AG08396 (cell line): ENCODE measurements at places on chromosomes 7 and 10.

DNA sequence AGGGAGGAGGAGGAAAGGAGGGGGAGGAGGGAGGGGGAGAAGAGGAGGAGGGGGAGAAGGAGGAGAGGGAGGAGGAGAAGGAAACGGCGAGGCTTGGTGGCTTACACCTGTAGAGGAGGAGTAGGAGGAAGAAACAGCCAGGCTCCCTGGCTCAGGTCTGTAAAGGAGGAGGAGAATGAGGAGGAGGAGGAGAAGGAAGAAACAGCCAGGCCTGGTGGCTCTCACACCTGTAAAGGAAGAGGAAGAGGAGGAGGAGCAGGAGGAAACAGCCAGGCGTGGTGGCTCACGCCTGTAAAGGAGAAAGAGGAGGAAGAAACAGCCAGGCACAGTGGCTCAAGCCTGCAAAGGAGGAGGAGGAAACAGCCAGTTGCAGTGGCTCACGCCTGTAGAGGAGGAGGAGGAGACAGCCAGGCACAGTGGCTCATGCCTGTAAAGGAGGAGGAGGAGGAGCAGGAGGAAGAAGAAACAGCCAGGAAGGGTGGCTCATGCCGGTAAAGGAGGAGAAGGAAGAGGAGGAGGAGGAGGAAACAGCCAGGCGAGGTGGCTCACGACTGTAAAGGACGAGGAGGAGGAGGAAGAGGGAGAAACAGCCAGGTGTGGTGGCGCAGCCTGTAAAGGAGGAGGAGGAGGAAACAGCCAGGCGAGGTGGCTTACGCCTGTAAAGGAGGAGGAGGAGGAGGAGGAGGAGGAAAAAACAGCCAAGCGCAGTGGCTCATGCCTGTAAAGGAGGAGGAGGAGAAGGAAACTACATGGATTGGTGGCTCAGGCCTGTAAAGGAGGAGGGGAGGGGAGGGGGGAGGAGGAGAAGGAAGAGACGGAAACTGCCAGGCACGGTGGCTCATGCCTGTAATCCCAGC, 14.9 kb upstream of the CRCP start:
- no peak for DNase-seq

GRCh38 chr10:11338160-11338844, 273.1 kb downstream of the USP6NL start:
- no peak for DNase-seq

DNA sequence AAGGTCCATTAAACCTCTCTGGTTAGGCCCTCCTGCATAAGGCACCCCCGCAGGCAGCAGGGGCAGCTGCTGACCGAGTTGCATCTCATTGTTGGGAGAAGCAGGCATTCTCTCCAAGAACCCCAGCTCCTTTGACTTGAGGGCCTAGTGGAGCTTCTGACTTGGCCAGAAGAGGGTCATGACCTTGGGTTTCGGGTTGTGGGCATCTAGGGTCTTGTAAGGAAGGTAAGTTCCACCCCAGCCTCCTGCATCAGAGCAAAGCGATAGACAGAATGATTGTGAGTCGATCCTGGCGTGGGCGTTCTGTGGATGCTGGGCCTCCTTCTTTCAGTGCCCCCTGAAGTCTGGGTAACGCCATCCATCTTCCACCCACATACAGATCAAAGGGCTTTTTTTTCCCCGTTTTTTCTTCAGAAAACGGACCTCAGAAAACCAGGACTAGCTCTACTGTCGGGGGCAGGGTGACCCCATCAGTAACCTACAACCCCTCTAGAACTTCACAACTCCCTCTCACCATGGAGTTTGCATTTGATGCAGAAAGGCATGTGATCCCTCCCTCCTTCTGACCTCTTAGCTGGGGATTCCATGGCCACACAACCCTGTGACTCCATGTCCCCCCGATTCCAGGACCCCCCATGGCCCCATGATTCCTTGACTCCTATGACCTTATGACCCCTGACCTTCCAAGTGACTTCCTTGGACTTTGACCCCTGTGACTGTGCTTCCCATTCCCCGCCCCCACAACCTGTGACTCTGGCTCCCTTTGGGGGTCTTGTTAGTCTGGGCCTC, 3.0 kb downstream of the SEMA4G start:
- DNase-seq: no peak

DNA sequence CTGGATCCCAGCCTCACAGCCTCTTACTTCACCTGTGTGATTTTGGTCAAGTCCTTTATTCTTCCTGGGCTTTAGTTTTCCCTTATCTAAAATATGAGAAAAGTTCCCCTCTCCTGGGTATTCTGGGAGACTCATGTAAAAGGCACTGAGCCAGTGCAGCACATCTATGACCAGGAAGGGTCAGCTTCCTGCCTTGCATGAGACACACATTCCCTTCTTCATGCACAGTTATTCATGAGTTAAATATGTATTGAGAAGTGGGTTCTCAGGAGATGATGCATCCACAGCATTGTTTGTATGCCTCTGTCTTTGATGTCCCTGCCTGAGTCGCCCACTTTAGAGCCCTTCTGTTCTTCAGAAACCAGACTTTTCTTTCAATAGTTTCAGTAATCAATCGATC, 33.3 kb downstream of the EGFR start:
- peak; percentile 55 for DNase-seq

GRCh38 chr10:68106656-68107055, 2.6 kb upstream of the MYPN start:
- DNase-seq: peak; percentile 27

DNA sequence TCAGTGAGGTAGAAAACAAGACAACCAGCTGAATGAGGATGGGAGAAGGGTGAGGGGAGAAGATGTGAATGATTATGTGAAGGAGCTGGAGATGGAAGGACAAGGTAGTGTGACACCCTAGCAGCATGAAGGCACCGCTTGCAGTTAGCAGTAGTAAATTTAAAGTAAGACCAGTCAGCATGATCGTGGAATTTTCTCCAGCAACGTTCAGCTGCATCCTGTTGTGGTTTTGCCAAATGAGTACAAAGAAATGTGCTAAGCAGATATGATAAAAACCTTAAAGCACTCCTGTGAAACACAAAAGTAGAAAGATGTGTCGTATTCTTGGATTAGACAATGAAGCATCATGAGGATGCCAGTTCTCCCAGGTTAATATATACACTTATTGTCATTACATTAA, 34.1 kb upstream of the IFRD1 start:
- no peak for DNase-seq

DNA sequence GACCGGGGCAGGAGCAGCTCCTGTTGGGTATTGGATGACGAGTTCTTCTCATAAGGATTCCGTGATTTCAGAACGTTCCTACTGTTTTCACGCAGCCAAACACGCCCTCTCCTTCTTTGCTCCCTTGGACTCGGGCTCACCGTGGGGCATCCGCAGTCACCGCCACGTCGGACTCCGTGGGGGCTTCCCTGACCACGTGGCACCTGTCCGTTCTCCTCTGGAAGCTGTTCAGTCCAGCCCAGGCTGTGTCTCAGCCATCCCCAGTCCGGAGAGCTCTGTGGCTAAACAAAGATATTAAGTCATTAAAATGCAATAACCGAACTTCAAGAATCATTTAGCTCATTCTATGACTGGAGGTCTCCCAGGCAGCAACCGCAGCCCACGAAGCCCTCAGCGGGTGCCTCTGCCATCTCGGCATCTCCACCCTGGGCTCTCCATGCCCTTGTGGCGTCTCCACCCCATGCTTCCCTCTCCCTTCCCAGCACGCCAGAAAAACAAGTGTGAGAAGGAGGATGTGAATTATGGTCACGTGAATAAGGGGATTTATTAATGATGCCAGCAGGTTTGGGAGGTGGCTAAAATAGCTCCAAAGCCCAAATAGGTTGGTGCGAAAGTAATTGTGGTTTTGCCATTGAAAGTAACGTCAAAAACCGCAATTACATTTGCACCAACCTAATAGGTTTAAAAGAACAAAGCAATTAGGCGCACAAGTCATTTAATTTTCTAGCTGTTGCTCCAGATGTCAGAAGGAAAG, 224.6 kb upstream of the PPP2R2D start:
- DNase-seq: no peak

GRCh38 chr10:17237915-17238444, 9.9 kb downstream of the VIM start:
- DNase-seq: no peak

DNA sequence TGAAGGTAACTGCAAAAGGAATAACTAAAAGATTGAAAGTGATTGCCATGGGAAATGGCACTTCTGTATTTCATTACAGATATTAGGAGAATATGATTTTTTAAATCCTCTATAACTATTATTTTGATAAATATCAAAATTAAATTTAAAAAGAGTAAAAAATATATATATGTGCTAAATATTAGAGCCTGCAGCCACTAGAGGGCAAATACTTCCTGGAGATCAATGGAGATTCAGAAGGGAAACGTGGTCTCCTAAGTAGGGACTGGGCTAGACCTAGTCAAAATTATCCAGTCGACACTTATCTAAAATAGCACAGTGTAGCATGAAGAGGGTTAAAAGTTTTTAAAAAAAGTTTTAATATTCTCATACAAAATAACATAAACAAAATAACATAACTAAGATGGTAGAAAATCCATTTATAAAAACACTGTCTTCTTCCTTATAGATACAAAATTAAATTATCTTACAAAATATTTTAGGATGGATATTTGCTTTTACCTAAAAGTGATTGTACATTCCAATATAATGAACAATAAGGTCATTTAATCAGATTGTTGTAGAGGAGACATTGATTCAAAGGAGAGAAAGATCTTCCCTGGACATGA, 434.3 kb downstream of the MDFIC start:
- peak; percentile 4 for DNase-seq

- DNase-seq: no peak
Measured at GRCh38 chr7:123096976-123097375, 101.5 kb upstream of the TAS2R16 start.

DNA sequence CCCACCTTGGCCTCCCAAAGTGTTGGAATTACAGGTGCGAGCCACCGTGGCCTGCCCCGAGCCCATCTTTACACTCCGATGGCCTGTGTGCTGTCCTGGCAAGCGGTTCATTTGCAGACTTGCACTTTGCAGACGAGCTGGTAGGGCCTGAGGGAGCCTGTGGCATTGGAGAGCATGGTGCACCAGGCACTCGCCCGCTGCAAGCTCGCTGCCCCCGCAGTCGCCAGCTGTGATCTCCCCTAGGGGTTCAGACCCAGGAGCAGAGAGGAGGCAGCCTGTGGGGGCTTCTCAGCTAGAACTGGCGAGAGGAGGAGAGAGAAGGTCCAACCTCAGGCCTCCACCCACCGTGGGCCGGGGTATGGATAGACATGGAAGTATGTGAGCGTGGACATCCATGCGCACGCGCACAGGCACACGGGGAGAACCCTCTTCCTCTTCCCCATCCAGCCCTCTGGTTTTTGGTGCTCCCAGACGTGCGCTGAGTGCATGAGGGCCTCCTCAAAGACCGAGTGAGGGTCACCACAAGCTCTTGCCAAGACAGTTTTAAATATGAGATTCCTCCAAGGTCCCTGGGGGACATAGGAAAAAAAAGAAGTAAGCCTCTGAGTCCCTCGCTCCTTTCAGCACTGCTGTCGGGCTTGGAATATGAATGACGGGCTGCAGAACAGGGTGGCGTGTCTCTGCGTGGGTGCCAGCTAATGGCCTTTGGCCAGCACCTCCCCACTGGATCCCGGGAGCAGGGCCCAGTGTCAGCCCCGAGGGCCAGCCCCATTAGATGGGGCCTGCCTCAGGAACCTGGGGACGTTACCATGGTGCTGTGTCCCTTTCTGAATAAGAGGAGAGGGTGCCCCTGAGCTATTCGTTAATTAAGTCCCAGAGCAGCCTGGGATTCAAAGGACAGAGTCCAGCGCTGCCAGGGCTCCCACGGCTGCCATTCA, 15.1 kb upstream of the TTYH3 start:
- DNase-seq: no peak

GRCh38 chr10:409408-410040, 274.3 kb downstream of the ZMYND11 start:
- DNase-seq: no peak

- peak; percentile 29 for DNase-seq
Measured at GRCh38 chr10:32963096-32963495, 5.1 kb upstream of the ITGB1 start.

DNA sequence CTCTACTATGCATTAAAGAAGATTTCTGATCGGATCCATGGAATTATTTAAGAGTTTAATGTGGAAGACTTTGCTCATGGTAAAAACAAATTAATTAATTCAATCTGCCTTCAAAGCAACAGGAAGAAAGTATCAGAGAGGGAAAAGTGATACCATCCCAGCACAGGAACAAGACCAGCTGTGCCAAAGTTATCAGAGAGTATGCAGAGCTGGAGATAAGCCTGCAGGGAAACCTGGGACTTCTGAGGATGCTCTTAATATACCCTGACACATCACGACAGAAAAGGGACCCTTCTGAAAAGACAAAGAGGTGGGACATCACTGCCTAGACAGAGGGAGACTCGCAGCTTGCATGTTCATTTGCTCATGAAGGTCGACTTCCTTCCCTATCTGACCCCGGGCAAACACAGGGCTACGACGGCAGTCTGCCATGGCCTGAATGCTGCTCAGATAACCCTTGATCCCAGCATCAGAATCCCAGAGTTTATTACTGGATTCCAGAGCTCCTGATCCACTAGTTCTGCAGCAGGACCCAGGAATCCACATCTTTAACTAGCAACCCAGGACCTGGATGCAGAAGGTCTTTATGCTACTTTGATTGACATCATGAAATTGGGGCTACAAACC, 29.5 kb downstream of the FAM171A1 start:
- DNase-seq: no peak

- no peak for DNase-seq
Measured at GRCh38 chr7:138170298-138170697, 94.0 kb downstream of the AKR1D1 start.

DNA sequence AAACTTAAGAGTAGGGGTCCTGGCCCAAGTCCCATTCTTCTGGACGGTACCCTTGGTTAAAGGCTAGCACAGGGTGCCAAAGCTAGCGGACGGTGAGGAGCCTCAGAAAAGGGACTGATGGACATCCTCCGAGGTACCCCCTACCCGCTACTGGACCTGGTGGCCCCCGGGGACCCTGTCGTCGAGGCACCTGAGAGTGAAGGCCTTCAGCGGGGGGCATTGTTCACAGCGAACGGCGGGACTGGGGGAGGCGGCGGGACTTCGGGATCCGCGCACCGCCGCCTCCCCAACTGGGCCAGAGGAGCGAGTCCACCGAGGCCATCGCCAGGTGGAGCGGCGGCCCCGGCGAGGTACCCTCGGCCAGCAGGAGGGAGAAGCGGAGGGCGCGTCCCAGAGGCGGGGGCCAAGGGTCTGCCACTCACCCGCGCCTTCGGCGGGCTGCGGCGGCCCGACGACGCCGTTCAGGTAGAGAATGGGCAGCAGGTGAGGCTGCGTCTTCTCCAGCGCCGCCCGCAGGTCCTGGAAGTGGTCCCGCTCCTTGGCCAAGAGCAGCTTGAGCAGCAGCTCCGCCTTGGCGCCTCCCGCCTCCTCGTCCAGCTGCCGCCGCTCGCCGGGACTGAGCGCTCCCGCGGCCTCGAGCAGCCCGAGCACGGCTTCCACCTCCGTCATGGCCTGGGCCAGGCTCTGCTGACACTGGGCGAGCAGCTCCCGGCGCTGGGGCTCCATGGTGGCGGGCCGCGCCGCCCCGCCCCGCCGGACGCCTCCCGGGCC, 575 bp downstream of the DLG5 start:
- DNase-seq: peak; percentile 62

DNA sequence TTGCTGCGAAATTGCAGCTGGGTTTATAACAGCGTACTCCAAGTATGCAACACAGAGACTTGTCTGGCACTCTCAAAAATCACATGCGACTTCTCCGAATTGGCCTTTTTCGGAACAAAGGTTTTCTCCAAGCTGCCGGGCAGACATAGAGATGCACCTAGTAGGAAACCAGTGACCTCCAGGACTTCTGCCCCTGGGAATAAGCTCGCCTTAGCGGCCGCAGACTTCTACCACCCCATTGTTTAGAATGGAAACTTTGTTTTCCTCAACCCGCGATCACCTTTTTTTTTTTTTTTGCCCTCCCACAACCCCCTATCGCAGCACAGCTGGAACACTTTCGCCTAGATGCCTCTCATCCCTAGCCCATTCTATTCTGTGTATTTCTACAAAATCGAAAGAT, 4.9 kb upstream of the HOXA10 start:
- DNase-seq: no peak

GRCh38 chr10:95333997-95334804, 43.4 kb upstream of the PDLIM1 start:
- DNase-seq: peak; percentile 84
